ENCODE measurements at places on chromosomes 12 and 14.
A peak's percentile ranks its signal among the peaks of the same experiment; 100 is the strongest.

DNA sequence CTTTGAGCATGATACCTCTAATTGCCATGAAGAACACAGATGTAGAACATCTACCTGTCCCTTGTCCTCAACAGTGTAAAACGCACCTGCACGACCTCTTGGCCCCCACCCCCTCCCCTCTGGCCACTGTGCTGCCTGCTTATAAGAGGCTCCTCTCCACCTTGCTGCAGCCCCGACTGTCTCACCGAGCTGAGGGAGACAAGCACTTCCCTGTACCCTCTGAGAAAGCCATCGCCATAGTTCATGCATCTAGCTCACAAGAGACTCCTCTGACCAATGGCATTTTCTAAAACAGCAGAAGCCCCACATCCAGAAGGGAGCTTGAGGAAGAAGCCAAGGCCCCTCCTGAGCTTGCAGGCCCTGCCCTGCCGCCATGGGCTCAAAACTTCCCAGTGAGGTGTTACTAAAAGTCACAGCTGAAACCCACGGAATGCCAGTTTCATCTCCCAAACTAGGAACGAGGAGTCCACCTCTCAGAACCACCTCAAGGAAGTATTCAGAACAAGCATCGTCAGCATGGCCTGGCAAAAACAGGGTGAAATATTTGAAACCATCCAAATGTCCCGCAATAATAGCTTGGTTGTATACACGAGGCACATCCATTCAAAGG is 21.5 kb upstream of the ANO2 start:
- DNase-seq, result no peak

GRCh38 chr12:103783744-103784664 is 57.0 kb downstream of the NT5DC3 start:
- DNase-seq, result no peak

DNA sequence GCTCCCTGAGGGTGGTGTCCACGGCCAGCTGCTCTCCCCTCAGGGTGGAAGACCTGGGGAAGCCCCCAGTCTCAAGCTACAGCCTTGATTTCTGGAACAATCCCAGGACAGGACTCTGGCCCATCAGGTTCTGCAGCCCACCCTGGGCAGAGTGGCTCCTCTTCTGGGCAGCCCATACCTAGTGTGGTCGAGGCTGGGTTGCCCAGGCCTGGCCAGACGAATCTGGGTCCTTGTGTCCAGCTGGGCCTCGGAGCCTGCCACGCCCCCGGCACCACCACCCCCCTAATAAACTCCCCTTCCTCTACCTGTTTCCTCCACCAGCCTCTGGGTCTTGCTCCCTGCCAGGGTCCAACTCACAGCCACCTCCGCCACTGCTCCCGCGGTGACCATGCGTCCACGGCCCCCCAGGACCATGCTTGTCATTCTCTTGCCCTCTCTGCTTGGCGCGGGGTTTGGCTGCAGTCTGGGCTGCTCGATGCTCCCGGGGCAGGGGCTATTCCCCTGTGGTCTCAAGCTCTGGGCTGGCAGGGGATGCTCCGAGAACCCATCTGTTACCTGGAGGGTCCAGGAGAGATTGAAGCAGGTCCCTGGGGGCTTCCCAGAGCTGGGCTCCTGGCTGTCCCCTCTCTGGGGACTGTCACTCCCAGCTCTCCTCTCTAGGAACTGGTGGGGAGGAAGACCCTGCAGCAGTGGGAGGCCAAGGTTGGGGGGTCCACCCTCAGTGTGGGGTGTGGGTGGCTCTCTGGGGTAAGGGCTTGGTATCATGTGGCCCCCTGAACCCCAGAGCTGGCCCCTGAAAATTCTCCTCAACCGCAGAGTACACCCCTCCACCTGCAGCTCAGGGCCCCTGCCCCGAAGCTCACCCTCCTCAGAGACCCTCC is 8.7 kb upstream of the GPR132 start:
- no peak for DNase-seq

DNA sequence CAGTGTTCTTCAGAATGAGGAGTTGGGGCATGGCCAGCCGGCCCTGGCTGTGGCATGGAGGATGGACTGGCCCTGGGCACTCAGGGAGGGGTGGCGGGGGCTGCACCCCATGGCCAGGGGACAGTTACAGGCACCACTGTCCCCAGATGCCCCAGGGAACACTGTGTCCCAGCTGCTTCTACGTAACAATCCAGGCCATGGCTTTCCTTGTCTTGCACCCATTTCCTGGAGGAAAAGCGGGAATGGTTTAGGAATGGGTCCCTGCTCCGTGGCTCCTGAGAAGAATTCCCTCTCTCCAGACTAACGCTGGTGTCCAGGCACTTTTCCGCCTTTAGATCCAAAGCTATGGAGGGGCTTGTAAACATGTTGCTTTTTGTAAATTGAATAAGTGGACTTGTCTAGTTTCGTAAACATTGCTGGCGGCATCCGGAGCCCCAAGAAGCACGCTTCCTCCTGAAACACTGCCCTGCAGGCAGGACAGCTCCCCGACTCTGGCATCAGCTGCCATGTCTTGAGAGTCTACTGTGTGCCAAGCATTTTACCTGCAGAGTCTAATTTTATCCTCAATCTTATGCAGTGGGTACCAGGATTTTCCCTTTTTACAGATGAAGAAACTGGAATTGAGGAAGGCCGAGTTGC is 238.3 kb downstream of the SLC41A2 start:
- DNase-seq, result no peak

GRCh38 chr14:65156568-65157366 is 54.5 kb upstream of the MAX start:
- DNase-seq, result no peak

- DNase-seq, result no peak
Measured at GRCh38 chr14:72942934-72943333, 16.7 kb downstream of the DCAF4 start.

DNA sequence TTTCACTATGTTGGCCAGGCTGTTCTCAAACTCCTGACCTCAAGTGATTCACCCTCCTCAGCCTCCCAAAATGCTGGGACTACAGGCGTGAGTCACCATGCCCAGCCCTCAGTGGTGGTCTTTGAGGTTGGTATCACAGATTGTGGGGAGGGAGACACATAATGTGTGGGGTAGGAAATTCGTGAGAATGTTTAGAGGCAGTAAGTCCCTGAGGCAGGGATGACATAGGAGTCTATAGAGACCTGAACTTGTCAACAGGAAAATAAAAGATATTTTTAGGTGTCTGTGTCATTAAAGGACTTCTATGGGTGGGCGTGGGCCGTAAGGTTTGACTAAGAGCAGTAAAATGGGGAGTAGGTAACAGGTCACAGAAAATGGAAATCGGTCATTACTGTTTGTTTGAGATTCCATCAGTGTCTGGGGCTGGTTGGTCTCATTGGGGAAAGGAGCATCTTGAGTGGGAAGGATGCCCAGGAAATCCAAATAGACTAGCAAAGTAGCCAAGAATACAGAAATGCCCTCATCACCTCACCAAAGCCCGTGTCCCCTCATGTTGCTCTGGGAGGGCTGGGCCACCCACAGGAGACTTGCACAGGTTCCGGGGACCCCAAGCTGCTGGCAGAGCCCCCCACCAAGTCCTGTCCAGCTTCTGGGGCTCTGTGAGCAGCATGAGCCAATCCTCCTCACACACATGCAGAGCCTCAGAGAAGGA is 63.6 kb upstream of the BCL2L14 start:
- DNase-seq, result peak; percentile 75

GRCh38 chr12:49422114-49422513 is 54.9 kb downstream of the SPATS2 start:
- no peak for DNase-seq

GRCh38 chr12:110916295-110916875 is 4.0 kb downstream of the MYL2 start:
- DNase-seq, result no peak

GRCh38 chr12:109711596-109712461 is 1.8 kb upstream of the FAM222A start:
- DNase-seq, result no peak

- DNase-seq, result no peak
Measured at GRCh38 chr14:68784978-68785533, 7.8 kb downstream of the ZFP36L1 start.

DNA sequence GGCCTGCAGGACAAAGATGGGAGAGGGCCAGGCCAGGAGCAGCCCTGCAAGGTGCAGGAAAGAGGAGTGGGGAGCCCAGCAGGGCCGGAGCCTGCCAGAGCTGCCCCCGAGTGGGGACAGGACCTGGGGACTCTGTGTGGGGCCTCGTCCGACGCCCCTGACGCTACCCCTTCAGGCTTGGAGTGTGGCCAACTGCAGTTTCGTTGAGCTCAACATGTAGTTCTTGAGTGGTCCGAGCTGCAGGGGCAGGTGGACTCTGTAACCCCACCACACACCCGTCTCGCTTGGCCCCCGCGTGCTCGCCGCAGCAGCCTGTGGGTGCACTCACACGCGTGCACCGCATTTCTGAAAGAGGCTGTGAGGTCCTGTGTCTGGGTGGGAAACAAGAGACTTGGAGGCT is 2.0 kb downstream of the ASPG start:
- no peak for DNase-seq

DNA sequence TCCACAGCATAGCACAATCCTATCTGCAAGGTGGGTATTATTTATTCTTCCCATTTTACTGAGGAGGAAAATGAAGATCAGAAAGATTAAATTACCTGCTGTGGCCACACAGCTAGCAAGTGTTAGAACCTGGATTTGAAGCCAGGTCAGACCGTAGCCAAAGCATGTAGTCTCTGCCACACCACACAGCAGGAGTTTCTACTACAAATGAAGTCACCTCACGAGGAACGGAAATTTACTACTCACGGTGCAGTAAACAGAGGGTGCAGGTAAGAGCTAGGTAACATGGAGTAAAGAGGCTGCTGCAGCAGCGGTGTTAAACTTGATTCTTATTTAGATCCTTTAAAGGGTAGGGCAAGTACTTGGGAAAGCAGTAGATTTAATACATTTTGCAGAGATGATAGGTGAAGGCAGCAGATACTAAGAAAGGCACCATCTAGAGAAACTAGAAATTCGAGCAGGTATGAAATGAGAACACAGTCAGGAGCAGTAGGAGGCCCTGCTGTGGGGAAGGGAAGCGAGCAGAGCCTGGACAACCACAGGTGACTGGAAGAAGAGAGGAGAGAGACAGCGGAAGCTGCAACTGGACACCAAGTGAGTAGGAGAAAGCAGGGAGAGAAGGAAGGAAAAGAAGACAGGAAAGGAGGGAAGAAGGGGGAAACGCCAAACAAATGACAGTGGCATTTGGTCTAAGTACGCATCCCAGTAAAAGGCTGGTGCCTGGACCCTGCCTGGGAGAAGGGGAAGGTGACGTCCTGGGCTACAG is 21.5 kb downstream of the SPTB start:
- no peak for DNase-seq
